ENCODE measurements at places on chromosomes 1 and 21.

DNA sequence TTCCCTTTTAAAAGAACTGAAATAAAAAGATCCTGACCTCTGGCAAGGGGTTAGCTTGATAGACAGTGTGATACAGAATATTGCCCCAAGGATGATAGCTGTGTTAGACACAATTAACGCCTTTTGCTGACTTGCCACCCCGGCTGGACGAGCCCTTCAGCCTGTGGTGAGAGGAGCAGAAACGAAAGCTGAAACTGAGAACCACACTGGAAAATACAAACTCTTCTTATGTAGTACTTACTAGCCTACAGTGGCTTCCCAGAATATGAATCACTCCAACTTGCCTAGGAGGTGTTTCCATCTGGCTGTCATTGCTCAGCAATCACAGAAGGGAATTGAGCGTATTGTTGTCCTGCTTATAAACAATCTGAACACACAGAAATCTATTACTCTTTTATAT lies 22.9 kb downstream of the SAMSN1 start:
- DNase-seq = peak; percentile 14

GRCh38 chr21:42302794-42303193 lies 12.4 kb downstream of the TFF3 start:
- DNase-seq = no peak

DNA sequence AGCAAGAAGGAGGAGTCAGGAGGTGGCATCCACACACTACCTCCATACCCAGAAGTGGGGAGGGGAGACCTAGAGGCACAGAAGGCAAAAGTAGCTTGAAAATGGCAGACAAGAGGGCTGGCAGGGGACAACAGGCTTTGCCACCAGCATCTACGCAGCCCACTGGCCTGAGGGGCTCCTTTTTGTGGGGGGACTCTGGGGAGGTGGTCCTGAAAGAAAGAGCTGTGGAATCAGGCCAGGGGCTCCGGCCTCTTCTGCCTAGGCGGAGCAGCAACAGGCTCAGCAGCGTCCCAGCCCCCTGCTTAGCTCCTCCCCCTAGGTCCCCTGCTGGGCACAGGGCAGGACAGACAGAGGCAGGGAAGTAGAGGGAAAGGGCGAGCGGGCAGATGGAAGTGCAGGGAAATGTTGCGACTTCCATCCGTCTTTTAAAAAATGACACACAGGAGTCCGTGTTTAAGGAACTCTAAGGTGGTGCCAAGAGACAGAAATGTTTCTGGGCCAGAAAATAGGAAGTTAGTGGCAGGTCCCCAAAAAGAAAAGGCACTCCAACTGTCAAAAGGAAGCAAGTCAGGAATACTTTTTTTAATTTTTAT lies 10.0 kb upstream of the LEFTY2 start:
- no peak for DNase-seq

GRCh38 chr1:90007979-90008404 lies 13.1 kb downstream of the ZNF326 start:
- DNase-seq = no peak

- no peak for DNase-seq
These were observed 407 bp downstream of the GALNT2 start for GRCh38 chr1:230067419-230067870.

GRCh38 chr1:14117700-14118099 lies 417.7 kb downstream of the PRDM2 start:
- no peak for DNase-seq

Data from GF-D8 (cell line).